ENCODE measurements at places on chromosomes 3 and 15.

GRCh38 chr3:89808680-89809197 lies 701.3 kb downstream of the EPHA3 start:
- no peak for DNase-seq

- peak; percentile 65 for DNase-seq
These were observed 56.7 kb upstream of the BLM start for GRCh38 chr15:90660195-90660998.

DNA sequence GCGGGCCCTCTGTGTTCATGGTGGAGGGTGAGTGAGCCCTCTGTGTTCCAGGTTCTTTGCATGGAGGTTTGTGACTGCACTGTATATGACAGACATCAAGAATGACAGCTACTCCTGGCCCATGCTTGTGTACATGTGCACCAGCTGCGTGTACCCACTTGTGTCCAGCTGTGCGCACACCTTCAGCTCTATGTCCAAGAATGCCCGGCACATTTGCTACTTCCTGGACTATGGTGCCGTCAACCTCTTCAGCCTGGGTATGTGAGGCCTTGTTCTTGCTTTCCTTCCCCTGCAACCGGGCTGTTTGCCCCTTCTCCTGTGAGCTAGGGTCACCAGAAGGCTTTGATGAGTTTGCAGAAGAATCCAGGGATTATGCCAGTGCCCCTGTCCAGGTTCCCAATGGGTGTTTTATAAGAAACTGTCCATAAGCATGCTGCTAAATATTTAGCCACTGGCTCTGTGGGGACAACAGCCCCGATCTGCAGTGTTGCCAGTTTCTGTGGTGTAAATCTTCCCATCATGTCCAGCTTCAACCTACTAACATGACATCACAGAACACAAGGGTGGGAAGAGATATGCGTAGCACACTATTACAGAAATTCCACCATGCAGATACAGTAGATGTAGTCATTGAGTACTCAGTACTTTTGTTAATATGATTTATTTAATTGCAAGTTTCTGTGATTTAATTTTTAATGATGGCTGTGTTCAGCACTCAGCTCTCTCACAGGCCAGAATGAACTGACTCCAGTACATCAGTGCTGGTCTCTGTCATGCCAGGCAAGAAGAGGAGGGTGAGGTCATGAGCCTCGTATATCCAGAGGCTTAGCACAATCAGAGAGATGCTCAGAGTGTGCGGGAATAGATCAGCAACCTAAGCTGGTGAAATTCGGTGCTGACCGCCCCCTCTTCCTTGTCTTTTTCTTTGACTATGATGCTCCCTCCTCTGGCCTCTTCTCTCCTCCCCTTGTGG lies 29.2 kb upstream of the KIF23 start:
- DNase-seq = no peak

GRCh38 chr3:83193526-83193925 lies 1432.1 kb upstream of the GBE1 start:
- DNase-seq = no peak

DNA sequence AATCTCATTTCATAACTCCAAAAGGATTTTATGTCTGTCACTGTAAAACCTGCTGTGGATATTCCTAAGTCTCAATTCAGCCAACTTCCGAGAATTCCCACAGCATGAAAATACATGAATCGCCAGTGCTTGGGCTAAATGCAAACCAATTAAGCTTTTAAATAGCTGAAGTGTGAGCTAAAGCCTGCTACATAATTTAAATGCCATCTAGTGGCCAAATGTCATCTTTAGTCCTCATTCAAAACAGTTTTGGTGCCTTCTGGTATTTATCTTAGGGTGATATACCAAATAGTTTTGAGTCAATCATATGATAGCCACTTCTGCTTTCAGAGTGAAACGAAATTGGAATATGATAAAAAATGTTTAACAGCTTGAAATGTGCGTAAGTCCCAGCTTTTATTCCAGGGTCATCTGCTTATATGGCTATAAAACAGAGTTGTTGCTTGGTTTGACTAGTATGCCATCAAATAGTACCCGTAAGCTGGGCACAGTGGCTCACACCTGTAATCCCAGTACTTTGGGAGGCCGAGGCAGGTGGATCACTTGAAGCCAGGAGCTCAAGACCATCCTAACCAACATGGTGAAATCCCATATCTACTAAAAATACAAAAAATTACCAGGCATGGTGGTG lies 41.8 kb upstream of the CCNL1 start:
- no peak for DNase-seq

DNA sequence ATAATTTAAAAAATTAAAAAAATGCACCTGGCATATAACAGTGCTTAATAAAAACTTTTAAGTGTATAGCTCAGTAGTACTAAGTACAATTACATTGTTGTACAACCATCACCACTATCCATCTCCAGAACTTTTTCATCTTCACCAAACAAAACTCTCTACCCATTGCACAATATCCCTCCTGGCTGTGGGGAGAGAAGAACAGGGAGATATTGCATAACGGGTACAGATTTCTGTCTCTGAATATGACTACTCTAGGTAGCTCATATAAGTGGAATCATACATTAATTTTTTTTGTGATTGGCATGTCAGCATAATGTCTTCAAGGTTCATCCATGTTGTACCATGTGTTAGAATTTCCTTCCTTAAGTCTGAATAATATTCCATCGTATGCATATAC lies 91.0 kb upstream of the PLAAT1 start:
- no peak for DNase-seq

- DNase-seq = no peak
These were observed 3.4 kb downstream of the IFT57 start for GRCh38 chr3:108218811-108219210.

DNA sequence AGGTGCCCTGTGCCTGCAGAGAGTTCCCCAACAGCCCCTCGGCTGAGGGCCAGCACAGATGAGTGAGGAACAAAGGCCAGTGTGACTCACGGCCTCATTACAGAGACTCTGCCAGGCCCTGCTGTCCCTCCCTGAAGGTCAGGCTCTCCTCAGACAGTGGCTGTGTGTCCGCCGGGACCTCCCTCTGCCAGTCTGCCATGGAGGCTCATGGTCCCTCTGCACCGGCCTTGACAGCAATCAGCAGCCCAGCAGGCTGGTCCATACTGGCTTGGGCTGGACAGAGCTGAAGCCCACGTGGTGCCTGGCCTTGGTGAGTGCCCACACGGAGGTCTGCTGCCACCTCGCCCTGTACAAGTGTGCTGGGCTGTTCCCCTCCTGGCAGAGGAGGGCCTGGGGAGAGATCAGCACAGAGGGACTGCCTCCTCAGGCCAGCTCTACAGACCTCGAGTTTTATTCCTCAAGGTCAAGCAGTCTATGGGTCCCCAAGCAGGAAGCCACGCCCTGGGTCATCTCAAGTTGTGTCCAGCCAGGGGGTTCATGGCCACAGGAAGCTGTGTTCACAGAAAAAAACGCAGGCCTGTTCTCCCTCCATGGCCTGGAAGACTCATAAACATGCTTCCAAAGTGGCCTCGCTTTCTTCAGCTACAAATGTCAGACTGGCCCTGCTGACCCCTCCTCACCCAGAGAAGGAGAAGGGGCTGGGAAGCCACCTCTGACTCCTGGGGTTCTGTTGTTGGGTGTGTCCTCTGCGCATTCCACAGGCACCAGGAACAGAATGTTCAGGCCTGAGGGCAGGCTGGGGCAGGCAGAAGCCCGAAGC lies 27.0 kb downstream of the SLC41A3 start:
- no peak for DNase-seq

- no peak for DNase-seq
These were observed 2.1 kb downstream of the RNF168 start for GRCh38 chr3:196501316-196502044.

DNA sequence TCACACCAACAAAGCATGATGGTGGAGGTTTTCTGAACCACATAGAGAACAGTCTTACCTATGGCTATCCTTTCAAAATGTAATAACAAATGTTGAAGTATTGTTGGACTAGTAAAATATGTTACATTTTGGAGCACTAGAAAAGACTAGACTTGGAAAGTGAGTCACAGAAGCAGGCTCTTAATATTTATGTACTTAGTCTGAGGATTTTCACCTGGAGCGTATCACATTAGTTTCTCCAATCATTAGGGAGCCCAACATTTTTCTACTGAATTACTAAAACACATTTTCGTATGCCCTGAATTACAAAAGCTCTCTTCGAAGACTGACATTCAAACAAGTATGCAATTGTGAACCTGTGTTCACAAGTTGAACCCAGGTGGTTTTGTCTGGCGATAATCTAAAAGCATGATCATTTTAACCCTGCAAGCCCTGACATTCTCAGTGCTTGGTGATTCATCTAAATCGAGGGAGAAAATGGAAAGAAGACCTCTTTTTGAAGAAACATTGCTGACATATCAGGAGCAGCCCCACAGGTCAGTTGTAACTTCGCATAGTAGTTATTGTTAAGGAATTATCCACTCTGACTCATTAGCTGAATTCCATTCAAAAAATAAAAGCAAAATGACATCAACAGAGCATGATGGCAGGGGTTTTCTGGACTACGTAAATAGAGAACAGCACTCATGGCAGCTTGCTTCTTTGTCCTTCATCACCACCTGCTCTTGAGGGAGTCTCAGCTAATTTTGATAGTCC lies 679.8 kb upstream of the NECTIN3 start:
- DNase-seq = no peak

DNA sequence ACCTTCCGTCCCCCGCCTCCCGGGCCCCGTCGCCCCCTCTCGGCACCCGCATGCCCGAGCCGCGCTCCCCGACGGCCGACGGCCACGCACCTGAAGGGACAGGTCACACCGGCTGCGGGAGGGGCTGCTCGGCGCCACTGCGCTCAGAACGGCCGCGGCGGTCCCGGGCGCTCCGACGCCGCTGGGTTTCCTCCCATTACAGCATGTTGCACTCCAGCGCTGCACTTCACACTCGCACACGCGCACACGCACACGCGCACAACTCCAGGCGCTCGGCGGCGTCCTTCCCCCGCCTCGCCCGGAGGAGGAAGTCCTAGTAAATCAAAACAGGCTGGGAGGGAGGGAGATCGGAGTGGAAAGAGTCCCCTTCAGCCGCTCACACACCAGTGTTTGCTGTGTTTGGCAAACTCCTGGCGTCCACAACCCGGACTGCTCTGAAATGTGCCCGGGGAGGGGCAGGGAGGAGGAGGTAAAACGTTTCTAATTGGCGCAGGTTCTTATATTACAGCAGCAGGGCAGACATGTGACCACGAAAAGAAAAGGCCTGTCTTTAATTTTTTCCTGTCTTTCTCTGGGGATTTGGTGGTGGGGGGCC lies 76.7 kb upstream of the VGLL4 start:
- peak; percentile 36 for DNase-seq

DNA sequence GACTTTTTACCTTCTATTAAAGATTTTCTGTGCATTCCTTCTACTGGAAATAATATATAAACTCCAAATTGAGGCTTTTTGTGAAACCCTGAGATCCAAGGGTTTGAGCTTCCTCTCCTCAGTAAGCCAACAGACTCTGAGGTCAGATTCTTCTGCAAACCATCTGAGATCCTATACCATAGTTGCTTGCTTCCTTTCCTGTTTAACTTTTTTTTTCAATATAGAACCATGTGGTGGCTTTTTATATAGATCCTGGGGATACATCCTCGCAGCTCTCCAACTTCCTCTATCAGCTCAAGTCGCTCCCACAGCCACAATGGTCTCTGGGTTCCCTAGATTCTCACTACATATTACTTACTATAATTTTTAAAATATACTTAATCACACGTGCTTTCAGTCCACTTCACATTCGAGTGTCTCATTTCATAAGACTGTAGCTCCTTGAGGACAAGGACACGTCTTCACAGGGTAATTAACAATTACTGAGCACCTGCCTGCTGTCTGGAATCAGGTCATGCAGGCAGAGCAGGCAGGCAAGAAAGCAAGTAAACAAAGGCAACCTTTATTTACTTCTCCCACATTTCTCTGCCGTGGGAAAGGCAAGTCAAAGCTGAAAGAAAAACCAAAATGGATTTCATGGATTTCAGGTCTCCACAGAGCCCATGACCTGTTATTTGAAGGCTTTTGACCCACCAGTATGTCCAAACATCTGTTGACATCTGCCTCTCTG lies 941.5 kb downstream of the FHIT start:
- no peak for DNase-seq

- no peak for DNase-seq
These were observed 9.9 kb downstream of the ITPR1 start for GRCh38 chr3:4503050-4503449.

DNA sequence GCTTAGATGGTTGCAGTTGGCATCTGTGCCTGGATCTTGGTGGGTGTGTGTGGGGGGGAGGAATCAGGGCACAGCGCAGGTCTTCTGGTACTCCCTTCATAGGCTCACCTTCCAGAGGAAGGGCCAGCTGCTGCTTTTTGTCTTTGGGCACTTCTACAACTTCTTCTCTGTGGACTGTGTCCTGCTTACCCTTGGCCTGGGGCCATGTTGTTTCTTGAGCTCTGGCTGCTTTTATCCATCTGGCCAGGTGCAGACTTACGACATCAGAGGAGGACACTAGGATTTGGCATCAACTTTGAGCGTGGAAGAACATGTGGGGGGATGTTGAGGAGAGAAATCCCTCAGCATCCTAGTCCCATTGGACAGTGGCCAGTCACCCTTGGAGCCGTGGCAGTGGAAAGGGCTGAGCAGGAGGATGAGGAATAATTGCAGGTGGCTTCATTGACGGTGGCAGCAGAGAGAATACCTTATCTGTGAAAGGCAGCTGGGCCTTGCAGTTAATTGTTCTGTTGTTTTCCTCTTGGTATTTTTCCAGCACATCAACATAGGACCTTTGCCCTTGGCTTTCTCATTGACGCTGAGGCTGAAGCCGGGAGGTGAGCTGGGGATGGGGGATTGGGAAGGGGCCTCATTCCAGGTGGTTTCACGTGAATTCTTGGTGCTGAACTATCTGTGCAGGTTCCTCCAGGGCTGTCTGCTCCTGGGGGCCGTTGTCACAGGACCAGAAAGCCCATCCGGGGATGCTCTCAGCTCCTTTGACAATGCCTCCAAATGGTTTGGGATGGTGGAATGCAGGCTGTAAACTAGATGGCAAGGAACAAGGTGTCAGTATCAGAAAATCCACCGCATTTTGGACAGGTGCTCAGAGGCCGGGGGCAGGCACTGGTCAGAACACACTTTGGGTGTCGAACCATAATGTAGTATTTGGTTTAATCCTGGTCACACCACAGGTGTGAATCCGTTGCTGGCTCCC lies 9.7 kb downstream of the EPHB1 start:
- DNase-seq = no peak

- DNase-seq = no peak
These were observed 36.6 kb upstream of the UBL7 start for GRCh38 chr15:74497584-74497983.

DNA sequence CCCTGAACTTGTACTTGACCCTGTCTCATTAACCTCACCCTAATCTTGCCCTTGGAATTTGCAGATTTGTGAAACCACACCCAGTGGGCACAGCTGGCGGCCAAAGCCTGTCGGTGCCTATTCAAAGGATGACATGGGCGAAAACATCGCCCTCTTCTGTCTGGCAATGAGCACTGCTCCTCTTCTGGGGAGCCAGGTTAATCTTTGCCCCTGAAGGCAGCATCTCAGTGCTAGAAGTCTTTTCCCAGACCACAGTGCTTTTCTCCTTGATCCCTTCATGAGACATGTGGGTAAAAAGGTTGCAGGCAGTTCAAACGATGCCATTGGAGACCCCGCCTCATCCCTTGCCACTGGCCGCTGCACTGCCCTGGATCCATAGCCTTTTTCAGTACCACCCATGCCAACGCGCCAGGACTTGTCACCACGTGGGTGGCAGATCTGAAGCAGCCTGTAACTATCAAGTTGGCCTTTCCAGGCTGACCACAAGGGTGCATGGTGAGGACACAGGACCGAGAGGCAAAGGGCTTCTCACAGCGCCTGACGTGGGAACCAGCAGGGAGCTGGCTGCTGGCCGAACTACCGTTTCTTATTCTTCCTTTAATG lies 6.5 kb upstream of the DNASE1L3 start:
- peak; percentile 50 for DNase-seq

Data from thoracic aorta (tissue), 2 donors.